ENCODE measurements at places on chromosomes 6 and 20. TPM values are rescaled to one million over a fixed set of nuclear protein-coding genes. Genes with fewer than 3 reads are reported as not detected.

KCNQ5 gene
- 6.7 TPM for total RNA-seq

DNA sequence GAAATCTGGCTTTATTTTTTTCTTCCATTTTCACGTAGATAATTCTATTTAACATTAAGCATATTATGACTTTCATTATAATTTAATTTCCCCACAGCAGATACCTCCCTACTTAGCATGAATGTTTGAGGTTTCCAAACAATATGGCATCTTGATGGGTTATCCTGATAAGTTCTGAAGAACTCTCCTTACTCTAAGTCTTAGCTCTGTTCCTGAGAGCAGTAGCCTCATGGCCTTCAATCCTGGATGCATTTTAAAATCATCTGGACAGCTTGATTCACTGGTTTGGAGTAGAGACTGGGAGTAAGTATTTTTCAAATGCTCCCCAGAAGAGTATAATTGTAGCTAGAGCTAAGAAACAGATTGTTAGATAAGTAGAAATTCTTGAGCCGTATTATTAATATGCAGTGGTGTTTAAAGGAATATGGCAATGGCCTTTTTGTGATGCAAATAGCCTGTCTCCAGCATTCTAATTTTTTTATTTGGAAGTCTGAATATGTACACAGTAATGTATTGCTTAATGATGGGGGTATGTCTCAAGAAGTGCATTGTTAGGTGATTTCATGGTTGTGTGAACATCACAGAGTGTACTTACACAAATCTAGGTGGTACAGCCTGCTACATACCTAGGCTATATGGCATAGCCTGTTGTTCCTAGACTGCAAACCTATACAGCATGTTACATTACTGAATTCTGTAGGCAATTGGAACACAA, 110.5 kb upstream of the EEF1E1 start:
- no peak for DNase-seq

PCSK2 gene
- not detected for total RNA-seq

DNA sequence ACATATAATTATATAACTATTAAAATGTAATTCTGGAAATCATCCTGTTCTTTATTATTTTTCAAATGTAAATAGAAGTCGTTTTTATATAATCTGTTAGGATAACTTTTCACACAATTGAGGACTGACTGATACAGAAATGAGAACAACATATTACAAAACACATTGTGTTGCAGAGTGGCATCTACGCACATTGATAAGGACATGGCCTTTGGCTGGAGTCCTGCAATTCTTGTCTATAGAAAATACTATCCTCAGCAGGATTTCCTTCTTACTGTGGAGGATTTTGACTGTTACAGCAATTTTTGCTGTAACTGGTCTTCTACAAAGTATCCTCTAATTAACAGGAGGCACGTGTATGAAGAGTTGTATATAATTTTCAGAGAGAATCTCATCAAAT, 19.8 kb downstream of the SH3BGRL2 start:
- no peak for DNase-seq

TMEM14A gene
- 108 TPM for total RNA-seq

DNA sequence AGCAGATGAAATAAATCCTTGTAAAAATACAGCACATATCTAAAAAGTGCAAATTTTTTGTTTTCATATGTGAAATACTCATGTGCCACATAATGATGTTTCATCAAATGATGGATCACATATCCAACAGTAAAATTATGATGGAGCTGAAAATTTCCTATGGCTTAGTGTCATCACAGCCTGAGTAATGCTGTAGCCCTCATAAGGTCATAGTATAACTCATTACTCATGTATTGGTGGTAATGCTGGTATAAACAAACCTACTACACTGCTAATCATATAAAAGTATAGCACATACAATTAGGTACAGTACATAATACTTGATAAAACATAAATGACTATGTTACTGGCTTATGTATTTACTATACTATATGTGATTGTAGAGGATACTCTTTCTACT, 12.9 kb downstream of the TSPYL1 start:
- DNase-seq, result no peak

CDH22 gene
- not detected for total RNA-seq

DNA sequence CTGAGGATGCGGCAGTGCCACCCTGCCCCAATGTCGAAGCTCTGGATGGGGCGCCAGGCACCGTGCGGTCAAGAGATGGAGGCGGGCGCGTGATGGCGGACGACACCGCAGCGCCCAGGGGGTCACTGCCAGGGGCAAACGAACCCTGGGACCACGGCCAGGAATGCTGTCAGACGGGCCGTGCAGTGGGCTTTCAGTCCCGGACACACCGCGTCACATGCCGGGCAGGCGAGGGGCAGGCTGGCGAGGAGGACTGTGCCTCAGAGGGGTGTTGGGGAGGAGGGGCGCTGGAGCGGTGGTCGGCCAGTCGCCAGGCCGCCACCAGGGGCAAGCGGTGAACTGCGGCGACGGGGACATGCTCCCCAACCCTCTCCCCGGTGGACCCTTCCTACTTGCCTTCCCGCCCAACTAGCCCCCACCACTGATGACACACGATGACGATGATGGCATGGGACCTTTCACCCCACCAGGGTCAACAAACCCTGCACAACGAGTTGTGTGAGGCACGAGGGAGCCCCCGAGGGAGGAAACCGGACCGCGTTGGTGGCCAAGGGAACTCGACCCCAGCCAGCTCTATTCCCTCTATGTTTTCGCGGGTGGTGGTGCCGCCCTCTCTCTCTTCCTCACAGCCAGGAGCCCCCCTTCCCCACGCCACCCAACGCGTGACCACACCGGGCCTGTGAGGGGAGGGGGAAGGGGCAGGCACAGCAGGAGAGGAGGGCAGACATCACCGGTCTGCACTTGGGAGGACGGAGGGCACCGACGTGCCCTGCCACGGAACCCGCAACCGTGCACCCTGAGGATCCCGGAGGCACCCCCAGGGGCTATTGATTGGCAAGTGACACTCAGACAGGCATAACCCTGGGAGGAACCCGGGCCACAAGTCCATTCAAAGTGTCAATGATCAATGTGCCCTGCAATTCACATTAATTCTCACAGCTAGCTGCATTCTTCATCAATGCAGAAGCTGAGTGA, 1960.9 kb upstream of the DEFB115 start:
- DNase-seq, result no peak

- DNase-seq, result no peak
Observed at GRCh38 chr20:45589725-45590124, 10.6 kb upstream of the WFDC8 start.

TBX18 gene
- not detected for total RNA-seq

JPH2 gene
- 3.1 TPM for total RNA-seq

- no peak for DNase-seq
Observed at GRCh38 chr6:14012313-14013030, 87.7 kb downstream of the RNF182 start.

DNA sequence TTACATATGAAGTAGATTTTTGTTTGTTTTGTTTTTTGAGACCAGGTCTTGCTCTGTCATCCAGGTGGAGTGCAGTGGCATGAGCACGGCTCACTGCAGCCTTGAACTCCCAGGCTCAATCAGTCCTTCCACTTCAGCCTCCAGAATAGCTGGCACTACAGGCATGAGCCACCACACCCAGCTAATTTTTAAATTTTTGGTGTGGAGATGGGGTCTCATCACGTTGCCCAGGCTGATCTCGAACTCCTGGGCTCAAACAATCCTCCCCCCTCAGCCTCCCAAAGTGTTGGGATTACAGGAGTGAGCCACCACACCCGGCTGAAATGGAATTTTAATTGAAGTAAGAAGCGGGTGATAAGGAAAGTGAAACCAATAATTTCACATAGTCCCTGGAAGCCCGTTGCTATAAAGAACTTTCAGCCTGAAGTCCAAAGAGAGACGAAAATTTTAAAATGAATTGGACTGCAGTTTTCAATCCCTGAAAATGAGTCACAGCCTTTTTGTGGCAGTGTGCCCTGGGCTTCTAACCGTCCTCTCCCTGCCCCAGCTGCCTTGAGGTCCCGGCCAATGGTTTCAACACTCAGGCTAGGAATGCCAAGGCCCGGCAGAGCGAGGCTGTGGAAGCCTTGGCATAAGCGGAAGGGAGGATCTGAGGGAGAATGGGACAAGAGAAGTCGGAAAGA, 757 bp downstream of the RAET1E start:
- peak; percentile 85 for DNase-seq

SCUBE3 gene
- total RNA-seq, result 0.88 TPM

DNA sequence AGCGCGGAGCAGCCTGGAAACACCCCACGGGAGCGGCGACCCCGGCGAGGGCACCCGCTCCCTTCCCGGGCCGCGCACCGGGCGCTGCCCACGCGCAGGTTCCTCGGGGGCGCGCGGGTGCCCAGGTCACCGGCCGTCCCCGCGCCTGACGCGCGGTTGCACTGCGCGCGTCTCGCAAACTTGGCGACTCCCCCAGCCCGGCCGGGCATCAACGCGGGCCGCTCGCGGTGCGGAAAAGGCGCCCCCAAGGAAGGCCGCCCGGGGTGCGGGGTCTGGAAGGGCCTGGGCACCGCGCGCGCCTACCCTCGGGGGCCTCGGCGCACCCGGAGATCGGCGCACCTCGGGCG, 555 bp upstream of the ZBTB46 start:
- no peak for DNase-seq

DNA sequence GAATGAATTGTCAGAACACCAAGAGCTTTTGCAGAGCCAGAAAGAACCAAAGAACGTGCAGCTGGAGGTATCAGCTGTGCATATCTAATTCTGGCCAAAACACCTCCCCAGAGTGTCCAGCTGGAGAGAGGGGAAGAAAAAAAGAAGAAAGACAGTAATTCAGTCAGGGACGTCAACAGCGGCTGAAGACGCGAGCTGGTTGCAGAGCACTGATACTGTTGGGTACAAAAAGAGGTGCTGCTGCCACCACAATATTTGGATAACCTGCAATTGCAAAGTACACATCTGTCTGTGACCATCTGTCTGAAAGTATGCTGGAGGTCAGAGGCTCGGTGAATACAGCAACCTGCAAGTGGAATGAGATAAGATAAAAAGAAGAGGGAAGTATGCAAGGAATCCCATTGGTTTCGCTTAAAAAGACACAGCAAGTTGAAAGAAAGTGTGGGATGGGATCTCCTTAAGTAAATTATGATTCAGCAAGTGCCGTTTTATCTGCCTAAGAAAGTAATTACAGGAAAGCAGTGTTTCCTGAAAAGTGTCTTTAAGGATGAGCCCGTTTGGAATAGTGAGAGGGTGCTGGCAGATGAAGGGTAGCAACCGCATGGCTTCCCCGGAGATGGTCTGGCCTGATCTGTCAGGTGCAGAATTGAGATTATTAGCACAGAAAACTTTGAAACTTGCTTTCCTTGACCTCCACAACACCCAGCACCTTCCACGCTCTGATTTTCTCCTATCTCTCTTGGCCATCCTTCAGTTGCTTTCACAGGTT, 189.9 kb upstream of the PRDM1 start:
- peak; percentile 10 for DNase-seq

PDYN gene
- total RNA-seq, result not detected

DNA sequence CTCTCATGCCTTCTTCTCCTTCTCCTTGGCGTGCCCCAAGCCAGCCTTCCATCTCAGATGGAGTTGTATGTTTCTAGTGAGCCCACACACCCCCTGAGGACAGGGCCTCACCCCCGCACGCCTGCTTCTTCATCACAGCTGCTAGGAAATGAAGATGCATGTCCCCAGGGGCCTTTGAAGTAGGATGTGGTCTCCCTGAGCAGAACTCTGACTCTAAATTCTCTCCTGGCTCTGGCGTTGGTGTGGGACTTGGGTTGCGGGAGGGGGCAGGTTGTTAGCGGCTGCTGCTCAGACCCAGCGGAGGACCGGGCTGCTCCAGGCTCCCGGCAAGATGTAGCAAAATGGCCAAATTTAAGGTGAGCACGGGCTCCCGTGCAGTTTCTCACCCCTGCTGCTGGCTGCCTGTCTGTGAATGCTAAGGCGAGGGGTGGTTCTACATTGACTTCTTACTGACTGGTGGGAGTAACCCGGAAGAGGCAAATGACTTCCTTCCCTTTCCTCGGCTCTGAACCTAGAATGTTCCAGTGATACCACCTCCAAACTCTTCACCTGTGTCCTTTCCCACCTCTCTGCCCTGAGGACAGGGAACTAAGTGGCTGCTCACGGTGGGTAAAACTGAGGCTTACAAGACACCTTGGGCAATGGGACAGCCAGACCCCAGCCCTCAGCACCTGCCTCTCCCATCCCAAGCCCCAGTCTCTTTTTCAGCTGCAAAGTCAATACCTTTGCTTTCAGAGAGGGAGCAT, 8.8 kb downstream of the SYNJ2 start:
- no peak for DNase-seq

OPRM1 gene
- not detected for total RNA-seq

FAM209B gene
- total RNA-seq, result not detected

- DNase-seq, result no peak
Observed at GRCh38 chr6:71124340-71124739, 164.3 kb upstream of the OGFRL1 start.

GPX5 gene
- not detected for total RNA-seq

LY6G6D gene
- not detected for total RNA-seq

GRCh38 chr6:47571488-47571887, 93.9 kb downstream of the CD2AP start:
- DNase-seq, result no peak

DNA sequence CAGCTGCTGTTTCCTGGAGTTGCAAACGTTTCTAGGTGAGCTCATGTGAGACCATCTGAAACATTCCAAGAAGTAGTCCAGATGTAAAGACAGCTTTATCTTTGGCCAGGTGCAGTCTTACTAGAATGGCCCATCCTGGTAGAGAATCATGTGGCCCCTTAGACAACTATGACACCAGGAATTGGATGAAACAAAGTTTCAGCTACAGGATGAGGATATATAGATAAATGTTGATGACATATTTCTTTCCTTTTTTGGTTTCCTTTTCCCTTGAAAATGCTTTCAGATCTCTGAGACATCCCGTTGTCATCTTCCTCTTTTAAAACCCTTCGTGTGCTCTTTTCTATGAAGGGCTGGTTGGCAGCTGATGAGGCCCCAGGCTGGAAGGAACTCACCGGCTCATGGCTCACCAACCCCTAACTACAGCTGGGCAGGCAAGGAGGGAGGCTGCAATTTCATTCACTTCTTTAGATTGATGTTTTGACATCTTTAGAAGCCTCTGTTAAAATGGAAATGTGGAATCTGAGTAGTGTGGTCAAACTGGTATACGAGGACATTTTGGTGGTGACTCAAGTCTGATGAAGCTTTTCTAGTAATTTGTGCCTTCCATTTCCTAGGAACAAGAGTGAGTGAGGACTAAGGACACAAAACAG, 167.9 kb upstream of the TNFAIP3 start:
- DNase-seq, result no peak

GRCh38 chr20:43682446-43682845, 15.5 kb downstream of the MYBL2 start:
- no peak for DNase-seq

GRCh38 chr6:22401206-22401605, 104.4 kb upstream of the PRL start:
- DNase-seq, result no peak

DNA sequence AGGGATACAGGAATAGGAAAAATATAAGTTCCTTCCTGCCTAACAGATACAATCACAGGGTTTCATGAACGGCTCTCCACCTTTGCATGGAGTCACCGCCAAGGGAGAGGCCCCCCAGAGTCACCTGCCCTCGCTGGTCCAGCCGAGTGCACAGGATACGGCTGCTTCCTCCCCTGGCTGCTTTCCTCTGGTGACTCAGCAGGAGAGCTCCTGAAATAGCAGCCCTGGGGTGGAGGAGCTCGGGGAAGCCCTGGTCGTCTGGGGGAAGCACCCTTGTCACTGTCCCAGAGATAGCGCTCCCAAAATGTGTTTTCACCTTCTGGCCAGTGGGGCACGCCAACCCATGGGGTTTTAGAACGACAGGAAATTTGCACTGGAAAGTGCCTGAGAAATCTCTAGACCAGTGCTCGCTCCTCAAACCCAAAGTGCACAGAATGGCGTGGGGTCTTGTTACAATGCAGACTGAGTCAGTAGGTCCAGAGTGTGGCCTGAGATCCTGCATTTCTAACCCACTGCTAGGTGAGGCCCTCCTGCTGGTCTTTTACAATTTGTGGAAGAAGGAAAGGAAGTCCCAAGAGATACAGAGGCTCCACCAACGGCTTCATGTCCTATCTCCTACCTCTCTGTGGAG, 35.9 kb upstream of the FAM50B start:
- peak; percentile 86 for DNase-seq
